IPS DF 19.7 (cell line): ENCODE measurements at places on chromosomes 13 and 19.

- no peak for DNase-seq
These were observed 15.8 kb downstream of the FREM2 start for GRCh38 chr13:38702669-38703068.

GRCh38 chr19:48186541-48186991 lies 16.1 kb downstream of the ZSWIM9 start:
- DNase-seq: no peak

DNA sequence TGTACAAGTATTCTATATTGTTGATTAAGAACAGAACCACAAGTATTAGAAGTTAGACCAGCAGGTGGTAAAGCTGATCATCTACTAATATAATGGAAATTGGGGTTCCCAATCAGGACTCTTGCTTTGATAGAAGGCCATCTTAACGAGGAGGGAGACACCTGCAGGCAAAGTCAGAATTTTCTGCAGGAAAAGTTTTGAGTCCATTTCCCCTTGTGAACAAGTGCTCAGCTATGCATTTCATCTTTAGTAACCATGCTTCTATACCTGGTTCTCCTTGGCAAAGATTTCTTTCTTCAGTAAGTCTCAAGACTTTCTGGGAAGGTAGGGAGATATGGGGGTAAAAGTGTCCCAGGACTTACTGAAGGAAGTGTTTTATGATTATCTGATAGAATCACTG lies 36.1 kb upstream of the USPL1 start:
- no peak for DNase-seq

DNA sequence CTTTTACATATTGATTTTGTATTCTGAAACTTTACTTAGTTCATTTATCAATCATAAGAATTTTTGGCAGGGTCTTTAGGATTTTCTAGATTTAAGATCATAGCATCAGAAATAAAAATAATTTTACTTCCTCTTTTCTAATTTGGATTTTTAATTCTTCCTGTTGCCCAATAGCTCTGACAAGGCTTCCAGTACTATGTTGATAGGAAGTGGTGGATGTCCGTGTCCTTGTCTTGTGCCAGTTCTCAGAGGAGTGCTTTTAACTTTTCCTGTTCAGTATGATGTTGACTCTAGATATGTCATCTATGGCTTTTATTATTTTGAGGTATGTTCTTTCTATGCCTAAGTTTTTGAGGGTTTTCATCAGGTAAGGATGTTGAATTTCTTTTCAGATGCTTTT lies 7.7 kb upstream of the KIR2DL4 start:
- DNase-seq: no peak

DNA sequence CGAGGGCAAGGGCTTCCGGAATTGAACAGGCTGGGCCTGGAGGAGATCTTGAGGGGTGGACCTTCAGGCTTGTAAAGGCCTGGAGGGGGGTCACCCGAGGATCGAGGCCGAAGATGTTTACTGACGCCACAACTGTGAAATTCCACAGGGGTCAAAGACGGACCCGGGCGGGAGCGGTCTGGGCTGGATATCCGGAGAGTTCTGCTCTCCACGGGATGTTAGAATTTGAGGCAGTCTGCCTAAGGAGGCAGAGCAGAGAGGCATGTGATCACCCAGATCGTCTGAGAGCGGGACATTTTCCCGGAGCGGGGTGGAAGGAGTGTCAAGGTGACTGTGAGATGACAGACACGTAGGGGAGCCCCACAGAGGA lies 13.2 kb downstream of the KLHL26 start:
- DNase-seq: no peak

DNA sequence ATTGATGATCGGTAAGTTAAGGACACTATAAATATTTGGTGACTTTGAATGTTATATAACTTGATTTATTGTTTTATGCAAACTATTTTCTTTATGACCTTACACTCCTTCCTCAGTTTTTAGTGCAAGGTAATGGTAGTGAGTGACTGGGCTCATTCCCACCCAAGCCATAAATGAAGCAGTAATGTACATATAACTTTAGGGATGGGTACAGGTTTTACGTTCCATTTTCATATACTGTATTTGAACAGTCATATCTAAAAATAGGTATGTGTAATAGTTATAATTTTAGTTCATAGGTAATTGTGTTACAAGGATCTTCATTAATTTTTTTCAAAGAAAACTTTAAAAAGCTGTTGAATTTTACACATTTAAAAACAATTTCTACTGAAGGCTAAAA lies 101.0 kb downstream of the PDS5B start:
- DNase-seq: no peak

DNA sequence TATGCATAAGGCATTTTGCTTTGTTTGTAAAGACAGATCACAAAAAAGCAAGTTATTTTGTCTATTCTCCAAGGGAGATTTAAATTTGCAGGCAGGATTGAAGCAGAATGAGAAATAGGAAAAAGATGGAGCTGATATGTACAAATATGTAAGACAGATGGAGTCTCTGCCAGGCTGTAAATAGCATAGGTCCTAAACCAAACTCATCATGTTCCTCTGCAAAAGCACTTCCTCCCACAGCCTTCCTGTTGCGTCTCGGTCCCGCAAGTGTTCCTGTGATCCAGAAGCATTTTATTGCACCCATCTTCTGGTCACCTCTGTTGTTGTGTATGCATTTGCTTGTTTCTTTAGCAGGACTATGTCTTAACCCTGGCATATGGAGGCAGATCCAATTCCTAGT lies 95.7 kb upstream of the CLDN10 start:
- DNase-seq: no peak

- DNase-seq: no peak
These were observed 36.3 kb downstream of the ARHGEF18 start for GRCh38 chr19:7385062-7385461.

GRCh38 chr19:41325947-41326706 lies 16.2 kb downstream of the CCDC97 start:
- DNase-seq: no peak

- DNase-seq: no peak
These were observed 1241.5 kb upstream of the MIR17HG start for GRCh38 chr13:90105849-90106496.

GRCh38 chr13:40376296-40376849 lies 290.1 kb downstream of the FOXO1 start:
- DNase-seq: no peak

DNA sequence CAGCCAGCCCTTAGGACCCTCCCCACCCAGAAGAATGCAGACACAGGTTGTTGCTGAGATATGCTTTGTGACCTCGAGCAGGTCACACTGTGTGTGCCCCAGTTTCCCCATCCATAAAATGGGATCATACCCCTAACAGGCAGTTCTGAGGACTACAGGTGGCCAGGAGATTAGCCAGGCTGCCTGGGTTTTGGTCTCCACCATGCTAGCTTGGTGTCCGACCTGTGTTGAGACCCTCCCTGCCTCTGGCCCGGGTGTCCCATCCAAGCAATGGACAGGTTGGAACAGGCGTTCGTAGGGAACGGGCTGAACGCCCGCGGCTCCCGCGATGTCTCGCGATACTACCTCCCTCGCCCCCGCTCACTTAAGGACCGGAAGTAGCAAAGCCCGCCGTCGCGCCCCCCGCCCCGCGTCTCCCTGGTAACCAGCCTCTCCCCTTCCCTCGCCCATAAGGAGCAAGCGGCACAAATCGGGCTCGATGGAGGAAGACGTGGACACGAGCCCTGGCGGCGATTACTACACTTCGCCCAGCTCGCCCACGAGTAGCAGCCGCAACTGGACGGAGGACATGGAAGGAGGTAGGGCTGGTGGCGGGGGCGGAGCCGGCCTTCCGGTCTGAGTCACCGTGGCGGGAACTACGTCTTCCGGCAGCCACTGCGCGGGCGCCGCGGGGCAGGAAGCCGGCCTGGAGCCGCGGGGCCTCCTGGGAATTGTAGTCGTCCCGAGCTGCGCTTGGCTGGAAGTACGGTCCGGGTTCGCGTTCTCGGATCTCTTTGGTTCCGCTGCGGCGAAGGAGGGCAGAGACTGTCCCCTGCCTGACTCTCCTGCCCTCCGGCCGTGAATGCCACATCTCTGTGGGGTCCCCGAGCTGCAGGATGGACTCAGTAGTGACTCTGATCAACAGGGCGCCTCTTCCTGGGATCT lies 45.4 kb downstream of the SMIM24 start:
- DNase-seq: peak; percentile 82

- DNase-seq: no peak
These were observed 176.9 kb downstream of the SHISA2 start for GRCh38 chr13:25874907-25875306.

GRCh38 chr19:35240327-35240726 lies 8.5 kb upstream of the LSR start:
- no peak for DNase-seq

DNA sequence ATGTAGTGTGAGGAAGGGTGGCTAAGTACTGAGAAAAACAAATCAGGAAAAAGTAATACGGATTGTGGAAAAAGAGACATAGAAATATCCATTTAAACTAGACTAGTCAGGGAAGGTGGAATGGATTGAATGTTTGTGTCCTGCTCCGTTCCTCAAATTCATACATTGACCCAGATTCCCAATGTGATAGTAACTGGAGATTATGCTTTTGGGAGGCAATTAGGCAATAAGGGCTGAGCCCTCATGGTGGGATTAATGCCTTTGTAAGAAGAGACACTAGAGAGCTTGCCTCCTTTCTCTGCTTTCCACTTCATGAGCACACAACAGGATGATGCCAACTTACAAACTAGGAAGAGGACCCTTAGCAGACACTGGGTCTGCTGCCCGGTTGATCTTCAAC lies 765.2 kb upstream of the GPC6 start:
- DNase-seq: no peak
